ENCODE measurements at places on chromosomes 7 and 10.

DNA sequence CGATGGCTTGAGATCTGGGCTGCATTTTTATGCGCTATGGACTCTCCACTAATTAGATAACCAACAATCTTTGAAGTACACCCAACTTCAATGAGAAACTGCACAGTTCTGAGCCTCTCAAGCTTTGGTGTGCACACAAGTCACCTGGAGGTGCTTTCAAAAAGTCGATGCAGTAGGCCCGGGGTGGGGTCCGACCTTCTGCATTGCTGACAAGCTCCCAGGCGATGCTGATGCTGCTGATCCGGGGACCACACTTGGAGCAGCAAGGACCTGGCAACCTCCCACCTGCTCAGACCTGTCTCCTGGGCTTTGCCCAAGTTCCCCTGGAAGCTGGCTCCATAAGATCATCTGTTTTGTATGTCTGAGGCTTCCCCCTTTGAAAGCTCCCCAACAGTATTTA, 10.7 kb downstream of the KIAA1549 start:
- H3K4me1 ChIP-seq: no peaks in the 10 kb centered on the region
- no peak overlapping the region for H3K27ac ChIP-seq
- no peaks in the 10 kb centered on the region for H3K36me3 ChIP-seq
- no peaks in the 10 kb centered on the region for H3K27me3 ChIP-seq
- no peak for DNase-seq

- H3K27ac ChIP-seq: no peak overlapping the region
- peaks cover 6% of the 10 kb centered on the region for H3K4me1 ChIP-seq
- H3K27me3 ChIP-seq: peaks cover 50% of the 10 kb centered on the region
- no peak for DNase-seq
These were observed 1.6 kb upstream of the GPRIN2 start for GRCh38 chr10:46558122-46558391.

GRCh38 chr10:127303105-127303504, 106.7 kb upstream of the INSYN2A start:
- no peaks in the 10 kb centered on the region for H3K4me1 ChIP-seq
- no peak for DNase-seq
- no peak overlapping the region for H3K4me3 ChIP-seq
- H3K27ac ChIP-seq: no peak overlapping the region
- H3K27me3 ChIP-seq: peaks cover 3% of the 10 kb centered on the region

- H3K4me3 ChIP-seq: no peak overlapping the region
- no peak for DNase-seq
- H3K27ac ChIP-seq: no peak overlapping the region
- no peaks in the 10 kb centered on the region for H3K36me3 ChIP-seq
These were observed 21.9 kb upstream of the CFAP46 start for GRCh38 chr10:132964231-132964630.

DNA sequence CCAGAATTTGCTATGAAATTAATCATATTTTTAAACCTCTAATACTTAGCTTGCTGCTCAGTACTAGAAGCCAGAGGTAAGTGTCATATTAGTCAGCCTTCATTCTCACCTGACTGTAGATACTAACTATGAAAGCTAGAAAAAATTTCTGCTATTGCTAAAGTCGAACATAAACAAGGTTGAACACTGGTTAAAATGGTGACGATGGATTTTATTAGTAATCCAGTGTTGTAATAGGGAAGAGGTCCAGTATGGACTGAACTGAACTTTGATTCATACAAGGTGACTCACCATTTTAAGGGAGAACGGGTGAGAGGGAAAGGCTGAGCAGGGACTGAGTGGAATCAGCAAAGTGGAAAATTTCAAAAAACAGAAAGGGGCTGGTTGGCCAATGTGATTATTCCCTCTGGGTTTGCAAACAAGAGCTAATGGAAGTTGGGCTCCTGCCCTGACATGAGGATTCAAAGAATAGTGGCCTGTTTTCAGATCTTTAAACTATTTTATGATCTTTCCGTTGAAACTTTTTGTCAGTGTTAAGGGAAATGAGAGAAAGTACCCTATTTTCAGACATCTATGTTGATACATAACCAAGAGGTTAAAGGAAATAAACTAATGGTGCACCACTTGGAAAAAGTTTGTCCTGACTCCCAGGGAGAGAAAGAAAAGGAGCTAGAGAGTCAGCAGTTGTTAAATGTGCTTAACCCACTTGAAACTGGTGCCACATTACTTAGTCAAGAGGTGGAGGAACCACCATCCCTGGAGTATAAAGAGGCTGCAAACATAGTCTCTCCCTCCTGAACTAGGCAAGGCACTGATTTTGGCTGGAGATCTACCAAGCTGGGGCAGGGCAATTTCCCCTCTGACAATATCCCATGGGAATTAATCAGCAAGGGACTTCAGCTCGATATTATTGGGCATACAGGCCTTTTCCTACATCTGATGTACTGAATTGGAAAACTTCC, 15.3 kb upstream of the AKR1C1 start:
- H3K27me3 ChIP-seq: no peaks in the 10 kb centered on the region
- no peak overlapping the region for H3K4me3 ChIP-seq
- H3K27ac ChIP-seq: no peak overlapping the region
- no peak for DNase-seq
- no peaks in the 10 kb centered on the region for H3K36me3 ChIP-seq
- no peaks in the 10 kb centered on the region for H3K4me1 ChIP-seq

DNA sequence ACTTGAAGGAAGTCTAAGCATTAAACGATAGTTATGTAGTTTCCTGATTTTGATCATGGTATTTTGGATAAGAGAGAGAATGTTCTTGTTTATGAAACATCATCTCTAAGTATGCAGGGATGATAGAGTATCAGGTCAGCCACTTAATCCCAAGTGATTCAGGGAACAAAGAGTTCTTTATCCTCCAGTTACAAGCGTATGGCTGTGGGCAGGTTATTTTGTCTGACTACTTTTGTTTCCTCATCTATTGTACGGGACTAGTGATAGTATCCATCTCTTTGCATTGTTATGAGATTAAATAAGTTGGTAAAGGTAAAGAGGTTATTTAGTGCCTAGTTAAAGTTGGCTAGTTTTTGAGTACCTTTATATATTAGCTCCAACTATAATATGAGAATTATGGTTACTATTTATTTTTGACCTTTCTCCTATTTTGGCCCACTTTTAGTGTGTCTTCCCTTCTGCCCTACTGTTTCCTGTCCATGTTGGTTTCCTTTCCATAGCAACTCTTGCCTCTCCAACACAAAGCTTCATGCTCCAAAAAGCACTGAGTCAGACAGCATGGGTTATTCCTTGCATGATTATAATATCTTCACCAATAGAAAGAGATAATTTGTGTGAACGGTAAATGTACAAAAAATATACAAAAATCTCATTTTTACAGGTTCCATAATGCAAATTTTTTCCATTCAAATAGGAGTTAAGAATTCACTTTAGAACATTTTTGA, 65.4 kb downstream of the SP8 start:
- H3K36me3 ChIP-seq: no peaks in the 10 kb centered on the region
- no peak overlapping the region for H3K4me3 ChIP-seq
- H3K27ac ChIP-seq: no peak overlapping the region
- H3K27me3 ChIP-seq: no peaks in the 10 kb centered on the region

Data from CD4-positive, alpha-beta T cell (primary cell).